ENCODE measurements at places on chromosomes 16 and 17. TPM values are rescaled to one million over a fixed set of nuclear protein-coding genes. Genes with fewer than 3 reads are reported as not detected.

DNA sequence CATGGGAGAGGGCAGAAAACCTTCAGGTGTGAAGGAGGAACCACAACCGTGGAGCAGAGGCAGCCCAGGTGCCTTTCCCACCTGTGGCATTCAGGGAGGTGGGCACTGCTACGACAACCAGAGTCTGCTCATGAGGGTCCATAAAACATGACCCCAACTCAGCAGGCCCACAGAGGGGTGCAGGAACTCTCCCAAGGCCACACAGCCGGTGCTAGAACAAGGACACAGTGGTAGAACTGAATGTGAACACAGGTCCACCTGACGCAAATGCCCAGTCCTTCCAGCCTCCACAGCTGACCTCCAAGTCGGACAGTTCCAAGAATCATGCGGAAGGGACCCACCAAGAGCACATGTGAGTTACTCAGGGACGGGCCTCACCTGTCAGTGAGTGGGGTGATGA is 76.4 kb downstream of the DNAH17 start:
- no peak for DNase-seq

GRCh38 chr17:4604111-4604644 is 19.8 kb downstream of the SMTNL2 start:
- DNase-seq = no peak

GRCh38 chr17:41413353-41413957 is 10.9 kb downstream of the KRT37 start:
- DNase-seq = no peak

The RTN4RL1 gene
- 1.1 TPM for polyA plus RNA-seq

The CES5A gene
- polyA plus RNA-seq = 0.21 TPM

The PRR29 gene
- polyA plus RNA-seq = 3.6 TPM

Data from right renal pelvis (tissue), 4 donors.